ENCODE measurements at places on chromosomes 1 and 21. TPM values are rescaled to one million over a fixed set of nuclear protein-coding genes. Genes with fewer than 3 reads are reported as not detected.

LRRC3 gene
- total RNA-seq = 5.6 TPM

GRCh38 chr1:103941086-103941485 lies 191.4 kb downstream of the AMY1C start:
- no peak overlapping the region for H3K4me3 ChIP-seq
- no peak overlapping the region for H3K27ac ChIP-seq
- no peak for DNase-seq

GRCh38 chr1:16348414-16349182 lies 3.7 kb downstream of the FBXO42 start:
- DNase-seq = peak; percentile 66
- no peak overlapping the region for H3K4me3 ChIP-seq
- H3K4me1 ChIP-seq = peaks cover 22% of the 10 kb centered on the region
- H3K27me3 ChIP-seq = no peaks in the 10 kb centered on the region

PTGER3 gene
- 1.1 TPM for total RNA-seq

DNA sequence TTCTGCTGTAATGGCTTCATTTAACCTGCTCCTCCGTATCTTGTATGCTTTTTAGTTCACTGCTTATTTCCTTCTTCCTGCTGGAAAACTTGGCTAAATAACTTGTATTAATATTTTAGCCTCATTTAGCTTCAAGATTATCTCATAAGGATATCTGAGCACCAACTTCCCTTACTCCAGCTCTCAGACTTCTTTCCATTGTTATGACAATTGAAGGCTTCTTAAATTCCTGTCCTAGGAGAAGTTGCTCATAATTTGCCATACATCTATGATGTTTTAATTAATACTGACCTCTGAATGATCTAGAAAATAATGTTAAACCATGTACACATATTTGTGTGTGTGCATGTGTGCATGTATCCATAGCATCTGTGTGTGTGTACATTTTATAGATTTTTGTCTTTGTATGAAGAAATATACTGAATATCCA lies 1524.4 kb upstream of the TPTE start:
- no peaks in the 10 kb centered on the region for H3K4me1 ChIP-seq
- H3K36me3 ChIP-seq = no peaks in the 10 kb centered on the region
- no peaks in the 10 kb centered on the region for H3K27me3 ChIP-seq
- H3K27ac ChIP-seq = no peak overlapping the region

FGR gene
- 0.17 TPM for total RNA-seq

GRCh38 chr1:234600418-234601281 lies 9.3 kb downstream of the IRF2BP2 start:
- H3K4me3 ChIP-seq = peak overlapping the region; percentile 32
- peaks cover 45% of the 10 kb centered on the region for H3K4me1 ChIP-seq
- DNase-seq = no peak

- no peak overlapping the region for H3K4me3 ChIP-seq
- H3K4me1 ChIP-seq = no peaks in the 10 kb centered on the region
- no peak overlapping the region for H3K27ac ChIP-seq
- peaks cover 5% of the 10 kb centered on the region for H3K27me3 ChIP-seq
- H3K36me3 ChIP-seq = no peaks in the 10 kb centered on the region
- DNase-seq = no peak
These were observed 42.3 kb downstream of the KRTAP10-1 start for GRCh38 chr21:44497703-44498126.

- H3K27ac ChIP-seq = no peak overlapping the region
- H3K27me3 ChIP-seq = no peaks in the 10 kb centered on the region
- H3K4me3 ChIP-seq = no peak overlapping the region
These were observed 105.3 kb downstream of the AJAP1 start for GRCh38 chr1:4759671-4760070.

DNA sequence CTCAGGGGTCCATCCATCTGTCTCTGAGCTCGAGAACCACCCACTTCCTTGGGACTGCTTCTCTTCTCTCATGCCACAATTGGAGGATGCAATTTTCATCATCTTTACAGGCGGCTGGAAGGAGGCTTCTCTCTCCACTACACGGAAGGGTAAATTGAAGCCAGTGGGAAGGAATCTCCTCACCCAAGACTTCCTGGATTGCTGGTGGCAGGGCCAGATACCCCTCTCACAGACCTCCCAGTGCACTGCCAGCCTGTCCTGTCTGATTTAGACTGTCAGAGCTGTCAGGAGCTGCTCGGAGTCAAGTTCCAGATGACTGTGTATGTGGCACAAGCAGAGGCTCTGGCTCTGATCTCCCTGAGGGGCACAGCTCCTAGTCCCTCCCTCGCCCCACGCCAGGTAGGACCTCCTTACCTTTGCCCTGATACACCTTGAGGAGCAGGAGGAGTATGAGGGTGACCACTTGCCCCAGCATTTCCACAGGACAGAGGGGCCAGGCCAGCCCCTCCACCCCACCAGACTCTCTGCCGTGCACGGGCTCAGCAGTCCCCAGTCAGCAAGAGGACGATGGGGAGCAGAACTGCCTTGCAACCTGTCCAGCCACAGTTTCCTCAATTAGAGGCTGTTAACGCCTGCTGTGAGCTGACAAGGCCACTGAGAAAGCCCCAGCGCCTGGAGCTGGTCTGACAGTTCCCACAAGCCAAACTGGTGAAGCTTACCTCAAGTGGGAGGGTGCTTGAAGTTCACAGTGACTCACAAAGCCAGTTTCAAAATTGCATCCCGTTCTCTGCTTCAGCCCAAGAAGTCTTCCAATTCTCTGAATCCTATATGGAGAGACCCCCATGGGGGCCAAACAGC lies at the start of gene CD244:
Gene CD244 (minus strand): TSS at position 685 of the 858 bp plus-strand sequence. CDS start 210 bp downstream, at position 475.
- no peaks in the 10 kb centered on the region for H3K27me3 ChIP-seq
- H3K36me3 ChIP-seq = no peaks in the 10 kb centered on the region
- H3K27ac ChIP-seq = no peak within 1 kb of the TSS
- H3K4me1 ChIP-seq = no peaks in the 10 kb centered on the region

DNA sequence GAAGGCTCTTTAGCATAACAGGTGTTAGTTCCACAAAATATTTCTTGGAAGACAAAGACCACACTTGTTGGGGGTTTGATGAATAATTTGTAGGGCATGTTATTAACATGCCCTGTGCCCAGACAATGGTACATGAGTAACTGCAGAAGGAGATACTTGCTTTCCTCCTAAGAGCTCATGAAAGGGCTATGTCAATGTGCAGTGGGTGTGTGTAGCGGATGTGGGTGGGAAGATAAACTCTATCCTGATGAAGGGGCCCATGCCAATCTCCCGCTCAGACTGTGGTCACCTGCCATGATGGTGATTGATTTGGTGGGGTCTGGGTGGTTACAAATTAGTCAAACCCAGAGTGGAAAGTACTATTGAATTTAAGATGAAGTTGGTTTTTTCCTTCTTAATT lies 69.8 kb upstream of the DNAH14 start:
- no peaks in the 10 kb centered on the region for H3K4me1 ChIP-seq
- H3K27me3 ChIP-seq = peaks cover 2% of the 10 kb centered on the region
- H3K36me3 ChIP-seq = no peaks in the 10 kb centered on the region
- no peak overlapping the region for H3K4me3 ChIP-seq
- no peak for DNase-seq

Measured in astrocyte (in vitro differentiated cells and primary cell).